ENCODE measurements at places on chromosomes 2 and 18.

GRCh38 chr2:9364791-9365497 is 58.4 kb downstream of the ITGB1BP1 start:
- DNase-seq = no peak

DNA sequence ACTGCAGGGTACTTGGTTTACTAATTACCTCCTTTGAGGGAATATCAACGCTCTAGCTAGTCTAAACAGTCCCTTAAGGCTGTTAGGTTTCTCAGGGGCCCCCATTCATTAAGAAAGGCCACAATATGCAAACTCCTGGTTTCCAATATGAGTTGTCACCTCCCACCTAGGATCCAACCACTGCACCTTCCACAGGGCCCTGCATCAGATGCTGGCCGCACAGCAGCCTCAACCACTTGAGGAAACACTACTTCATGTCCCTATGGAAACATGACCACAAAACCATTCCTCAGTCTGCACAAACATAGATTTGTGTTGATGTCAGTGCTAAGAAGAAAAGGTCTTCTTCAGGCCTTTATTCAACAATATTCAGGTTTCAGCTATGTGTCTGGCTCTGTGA is 40.9 kb downstream of the STAT4 start:
- DNase-seq = no peak

DNA sequence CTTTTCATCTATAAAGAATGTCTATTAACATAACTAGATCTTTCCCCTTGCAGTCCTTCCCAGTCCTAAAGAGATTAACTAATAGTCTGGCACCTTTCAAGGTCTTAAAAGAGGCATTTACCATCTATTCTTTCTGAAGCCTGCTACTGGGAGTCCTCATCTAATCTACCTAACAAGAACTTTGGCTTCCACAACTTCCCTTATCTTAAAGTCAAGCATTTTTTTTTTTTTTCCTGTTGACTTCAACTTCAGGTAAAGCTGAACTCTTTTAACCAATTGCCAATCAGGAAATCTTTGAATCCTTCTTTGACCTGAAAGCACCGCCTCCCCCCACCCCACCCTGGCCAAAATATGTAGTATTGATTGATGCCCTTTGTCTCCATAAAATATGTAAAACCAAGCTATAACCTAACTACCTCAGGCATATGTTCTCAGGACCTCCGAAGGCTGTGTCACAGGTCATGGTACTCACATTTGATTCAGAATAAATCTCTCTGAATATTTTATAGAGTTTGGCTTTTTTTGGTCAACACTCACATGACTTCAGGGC is 168.6 kb downstream of the PTPRM start:
- DNase-seq = no peak

DNA sequence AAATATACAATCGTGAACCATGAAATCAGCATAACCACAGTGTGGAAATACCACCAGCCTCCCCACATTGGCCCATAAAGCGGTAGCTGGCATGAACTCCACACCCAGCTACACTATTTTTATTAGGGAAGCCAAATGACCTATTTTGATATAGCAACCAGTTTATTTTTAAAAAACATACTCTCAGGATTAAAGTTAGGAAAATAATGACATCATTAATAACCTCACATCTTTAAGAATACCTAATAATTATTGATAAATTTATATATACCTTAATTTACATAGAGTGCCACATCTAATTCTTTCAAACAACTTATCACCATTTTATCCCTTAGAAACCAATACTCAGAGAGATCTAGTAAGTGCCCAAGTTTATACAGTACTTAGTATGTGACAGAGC is 692.0 kb upstream of the PKDCC start:
- DNase-seq = no peak

GRCh38 chr2:15421753-15422152 is 139.4 kb downstream of the NBAS start:
- no peak for DNase-seq

DNA sequence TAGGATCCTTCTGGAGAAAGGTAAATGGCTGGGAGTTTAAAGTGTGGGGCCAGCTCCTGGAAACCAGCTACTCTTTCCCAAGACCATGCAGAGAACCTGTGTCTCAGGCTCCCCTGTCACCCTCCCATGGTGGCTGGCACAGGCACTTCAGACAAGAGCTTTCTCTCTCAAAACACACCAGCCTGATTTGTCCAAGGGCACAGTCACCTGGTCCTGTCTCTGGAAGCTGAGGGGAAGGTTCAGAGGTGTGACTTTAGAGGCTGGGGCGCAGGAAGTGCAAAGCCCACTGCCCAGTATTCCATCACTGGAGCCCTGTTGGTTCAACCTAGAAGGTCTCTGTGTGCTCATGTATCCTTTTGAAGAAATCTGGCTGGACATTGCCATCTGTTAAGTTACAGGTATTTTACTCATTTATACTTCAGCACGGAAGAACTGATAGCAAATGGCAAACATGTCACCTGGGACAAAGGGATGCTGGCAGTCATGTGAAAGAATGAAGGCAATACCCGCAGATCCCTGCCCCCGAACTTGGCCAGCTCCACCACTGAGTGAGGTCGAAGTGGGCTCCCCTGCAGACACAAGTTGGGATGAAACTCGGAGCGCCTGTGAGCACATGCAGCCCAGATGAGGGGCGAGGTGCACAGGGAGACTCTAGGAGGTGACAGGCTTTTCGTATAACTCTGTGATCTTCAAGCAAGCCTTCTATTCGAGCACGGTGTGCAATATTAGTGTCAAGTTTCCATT is 96.9 kb upstream of the MGAT4A start:
- DNase-seq = no peak

DNA sequence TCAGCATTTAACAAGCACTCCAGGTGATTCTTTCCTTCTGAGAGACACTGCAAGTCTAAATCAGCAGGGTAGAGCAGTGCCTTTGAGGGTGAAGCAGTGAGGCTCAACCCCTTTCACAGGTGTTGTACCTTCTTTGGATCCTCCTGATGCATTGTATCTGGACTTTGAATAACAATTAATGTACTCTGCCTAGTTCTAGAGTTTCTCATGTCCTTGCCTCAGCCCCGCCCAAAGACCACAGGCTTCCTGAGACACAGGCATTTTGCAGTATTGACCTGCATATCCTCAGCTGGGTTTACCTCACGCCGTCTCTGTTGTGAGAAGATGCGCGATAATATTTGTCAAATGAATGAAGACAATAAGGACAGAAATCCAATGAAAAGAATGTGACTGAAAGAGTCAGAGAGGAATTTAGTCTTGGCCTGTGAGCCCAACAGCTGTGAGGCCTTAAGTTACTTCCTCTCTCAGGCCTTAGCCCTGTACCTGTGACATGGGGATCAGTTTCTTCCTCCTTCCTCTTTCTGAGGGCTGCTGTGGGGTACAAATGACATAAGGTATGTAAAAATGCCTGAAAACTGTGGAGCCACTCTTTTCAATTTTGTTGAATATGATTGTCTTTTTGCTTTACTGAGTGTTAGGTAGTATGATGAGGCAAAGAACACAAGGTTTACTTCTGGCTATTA is 43.7 kb downstream of the WIPF1 start:
- DNase-seq = no peak

- no peak for DNase-seq
Measured at GRCh38 chr2:106869512-106870275, 16.3 kb downstream of the ST6GAL2 start.

DNA sequence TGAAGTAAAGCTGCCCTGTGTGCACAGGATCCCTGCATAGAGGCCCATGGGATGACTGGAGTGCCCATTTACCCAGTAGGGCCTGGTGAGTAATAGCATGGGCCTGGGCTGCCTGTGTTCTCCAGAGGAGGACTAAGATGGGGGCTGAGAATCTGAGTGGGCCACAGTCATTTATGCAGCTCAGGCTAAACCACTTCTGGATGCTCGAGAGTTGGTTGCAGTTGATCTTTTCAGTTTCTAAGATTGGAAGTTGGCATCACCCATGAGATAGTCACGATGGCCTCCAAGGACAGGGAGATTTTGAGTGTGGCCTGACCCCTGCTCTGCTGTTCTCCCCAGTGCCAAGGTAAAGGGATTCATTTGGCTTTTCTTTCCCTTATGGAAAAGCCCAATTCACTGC is 179.1 kb upstream of the SPRED2 start:
- no peak for DNase-seq

GRCh38 chr2:109287838-109288237 is 158.8 kb downstream of the SH3RF3 start:
- no peak for DNase-seq

GRCh38 chr2:128788636-128789220 is 470.1 kb upstream of the HS6ST1 start:
- DNase-seq = no peak

DNA sequence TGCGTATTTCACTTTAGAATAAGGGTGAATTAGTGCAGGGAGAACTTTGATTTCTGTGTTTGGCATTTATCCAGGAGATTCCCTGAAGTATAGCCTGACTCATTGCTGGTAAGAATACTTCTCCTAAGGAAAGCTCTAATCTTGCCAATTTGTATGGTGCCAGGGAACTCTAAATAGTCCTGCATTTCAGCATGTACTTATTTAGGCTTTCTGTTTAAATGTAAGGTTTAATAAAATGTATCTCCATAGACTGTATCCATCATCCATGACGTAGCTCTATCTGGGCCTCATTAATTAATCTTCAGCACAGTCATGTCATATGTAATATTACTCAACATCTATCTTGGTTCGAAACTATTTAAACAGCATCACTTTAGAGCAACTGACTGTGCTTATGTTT is 127.7 kb downstream of the DOK6 start:
- DNase-seq = no peak

GRCh38 chr2:106561356-106561755 is 74.2 kb downstream of the CD8B2 start:
- DNase-seq = no peak

DNA sequence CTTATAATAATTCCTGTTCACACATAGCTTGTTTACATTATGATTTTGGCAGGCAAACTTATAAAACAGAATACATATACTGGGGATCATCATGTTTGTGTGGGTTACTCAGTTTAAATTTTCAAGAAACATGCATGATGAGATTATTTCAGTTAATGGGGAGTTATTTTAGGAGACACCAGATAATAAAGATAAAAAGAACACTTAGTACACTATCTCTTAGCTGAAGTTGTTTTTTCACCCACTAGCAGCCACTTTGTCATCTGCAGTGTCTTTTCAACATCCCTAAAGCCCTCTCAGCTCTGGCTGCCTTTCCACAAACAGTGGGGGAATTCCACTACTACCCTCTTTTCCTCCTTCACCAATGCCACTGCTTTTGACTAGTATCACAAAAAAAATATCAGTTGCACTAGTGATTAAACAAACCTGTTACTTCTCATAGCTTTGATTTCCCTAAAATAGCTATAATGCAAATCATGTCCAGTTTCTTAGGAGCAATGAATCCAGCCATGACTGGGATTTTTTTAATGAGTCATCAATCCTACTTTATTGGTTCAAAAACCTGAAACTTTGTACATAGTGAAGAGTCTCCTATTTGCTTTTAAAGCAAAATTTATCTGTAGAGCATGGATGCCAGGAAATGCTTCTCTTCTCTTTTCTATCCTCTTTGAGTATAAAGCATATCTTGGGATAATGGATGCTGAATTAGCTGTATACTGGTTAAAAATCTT is 156.7 kb upstream of the TFPI start:
- no peak for DNase-seq

- DNase-seq = no peak
Measured at GRCh38 chr2:154978244-154978643, 279.7 kb downstream of the KCNJ3 start.

DNA sequence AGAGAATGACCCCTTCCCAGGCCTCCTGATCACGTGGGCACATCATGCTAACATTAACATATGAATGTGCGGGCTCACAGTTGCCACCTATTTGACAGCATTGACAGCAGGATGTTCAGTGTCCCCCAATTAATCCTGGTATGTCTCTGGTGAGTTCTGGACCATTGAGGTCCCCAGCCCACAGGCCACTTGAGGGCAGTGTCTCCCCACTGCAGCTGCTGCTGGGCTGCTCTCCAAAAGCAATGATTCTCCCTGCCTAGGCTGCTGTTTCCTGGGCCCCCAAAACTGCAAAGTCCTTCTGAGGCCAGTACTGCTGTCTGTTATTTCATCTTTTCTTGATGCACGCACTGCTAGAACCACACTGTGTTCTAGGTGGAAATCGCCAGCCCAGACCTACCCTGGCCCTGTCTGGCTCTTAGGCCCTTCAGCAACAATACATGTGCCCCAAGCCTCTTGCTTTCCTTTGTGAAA is 52.7 kb upstream of the MAPK4 start:
- DNase-seq = peak; percentile 25

DNA sequence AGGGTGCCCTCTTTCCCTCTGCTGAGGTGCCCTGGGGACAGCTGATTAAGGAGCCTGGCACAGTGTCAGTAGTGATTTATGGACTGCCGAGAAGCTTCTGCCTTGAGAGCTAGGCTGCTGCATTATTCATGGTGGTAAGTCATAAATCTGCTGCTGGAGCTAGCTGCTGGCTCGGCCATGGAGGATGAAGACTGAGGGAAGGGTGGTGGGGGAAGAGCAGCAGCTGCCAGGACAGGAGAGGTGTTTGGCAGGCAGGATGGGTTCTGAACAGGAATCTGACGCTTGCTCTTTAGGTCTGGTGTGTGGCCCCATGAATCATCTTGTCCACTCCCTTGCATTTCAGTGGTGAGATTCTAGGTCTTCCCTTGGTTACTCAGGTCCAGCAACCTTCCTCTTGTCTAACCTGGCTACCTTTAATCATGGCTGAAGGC is 296.3 kb downstream of the DYSF start:
- no peak for DNase-seq

GRCh38 chr18:505483-506122 is 5.1 kb upstream of the COLEC12 start:
- no peak for DNase-seq

GRCh38 chr2:239399433-239399920 is 1.3 kb downstream of the HDAC4 start:
- DNase-seq = no peak

DNA sequence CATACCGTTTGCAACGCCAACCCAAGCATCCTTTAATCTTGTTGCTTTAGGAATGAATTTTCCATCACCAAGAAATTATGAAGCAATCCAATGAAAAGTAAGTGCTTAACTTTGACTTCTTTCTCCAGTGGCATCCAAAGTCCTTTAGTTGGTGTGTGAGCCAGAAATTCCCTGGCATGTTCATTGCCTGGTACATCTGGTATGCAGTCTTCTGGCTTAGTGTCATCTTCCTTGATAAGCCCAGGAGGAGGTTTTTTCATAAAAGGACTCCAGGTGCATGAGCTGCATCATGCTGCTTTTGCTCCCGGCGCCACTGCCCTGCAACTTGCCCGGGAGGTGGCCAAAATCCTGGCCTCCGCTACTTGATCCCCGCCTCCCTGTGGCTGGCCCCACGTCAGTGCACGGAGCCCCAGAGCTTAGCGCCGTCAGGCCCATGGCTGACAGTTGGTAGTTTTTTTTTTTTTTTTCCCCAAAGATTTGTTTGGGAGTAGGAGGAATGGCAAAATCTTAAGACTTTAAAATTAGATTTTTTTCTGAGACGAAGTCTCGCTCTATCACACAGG is 58.7 kb downstream of the PUM2 start:
- DNase-seq = no peak

- no peak for DNase-seq
Measured at GRCh38 chr2:188395903-188396689, 104.4 kb downstream of the GULP1 start.

Data from 8988T (cell line).